GM12878 (cell line): ENCODE measurements at places on chromosomes 13 and 19. TPM values are rescaled to one million over a fixed set of nuclear protein-coding genes. Genes with fewer than 3 reads are reported as not detected.

Gene TTC9B
- total RNA-seq = not detected in 2 replicates

Gene VSTM1
- not detected in 2 replicates for total RNA-seq

GRCh38 chr13:40069173-40070044 lies 413.9 kb downstream of the COG6 start:
- H3K4me3 ChIP-seq = no peak overlapping the region
- H3K27ac ChIP-seq = no peak overlapping the region
- peaks cover 8% of the 10 kb centered on the region; the same call in 1 of the 2 replicates for H3K27me3 ChIP-seq
- H3K4me1 ChIP-seq = no peaks in the 10 kb centered on the region
- H3K36me3 ChIP-seq = no peaks in the 10 kb centered on the region

GRCh38 chr19:4012092-4012974 lies 4.8 kb downstream of the PIAS4 start:
- peaks cover 15% of the 10 kb centered on the region for H3K36me3 ChIP-seq
- no peak for DNase-seq
- no peak overlapping the region for H3K4me3 ChIP-seq
- peaks cover 7% of the 10 kb centered on the region; the same call in 1 of the 2 replicates for H3K4me1 ChIP-seq

GRCh38 chr13:102658660-102659059 lies 36.2 kb downstream of the METTL21C start:
- H3K36me3 ChIP-seq = peaks cover 29% of the 10 kb centered on the region
- DNase-seq = no peak
- H3K4me1 ChIP-seq = no peaks in the 10 kb centered on the region
- no peaks in the 10 kb centered on the region for H3K27me3 ChIP-seq
- no peak overlapping the region for H3K27ac ChIP-seq
- no peak overlapping the region for H3K4me3 ChIP-seq

DNA sequence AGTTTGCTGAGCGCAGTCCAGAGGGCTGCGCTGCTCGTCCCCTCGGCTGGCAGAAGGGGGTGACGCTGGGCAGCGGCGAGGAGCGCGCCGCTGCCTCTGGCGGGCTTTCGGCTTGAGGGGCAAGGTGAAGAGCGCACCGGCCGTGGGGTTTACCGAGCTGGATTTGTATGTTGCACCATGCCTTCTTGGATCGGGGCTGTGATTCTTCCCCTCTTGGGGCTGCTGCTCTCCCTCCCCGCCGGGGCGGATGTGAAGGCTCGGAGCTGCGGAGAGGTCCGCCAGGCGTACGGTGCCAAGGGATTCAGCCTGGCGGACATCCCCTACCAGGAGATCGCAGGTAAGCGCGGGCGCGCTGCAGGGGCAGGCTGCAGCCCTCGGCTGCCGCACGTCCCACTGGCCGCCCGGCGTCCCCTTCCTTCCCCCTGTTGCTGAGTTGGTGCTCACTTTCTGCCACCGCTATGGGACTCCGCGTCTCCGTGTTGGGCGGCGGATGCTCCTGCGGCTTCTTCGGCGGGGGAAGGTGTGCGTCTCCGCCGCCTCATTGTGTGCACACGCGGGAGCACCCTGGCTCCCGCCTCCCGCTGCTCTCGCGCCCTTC lies 772 bp downstream of the GPC6 start:
- H3K4me3 ChIP-seq = no peak overlapping the region
- no peaks in the 10 kb centered on the region for H3K36me3 ChIP-seq
- DNase-seq = no peak
- H3K27ac ChIP-seq = no peak overlapping the region
